ENCODE measurements at places on chromosomes 2 and 18.

DNA sequence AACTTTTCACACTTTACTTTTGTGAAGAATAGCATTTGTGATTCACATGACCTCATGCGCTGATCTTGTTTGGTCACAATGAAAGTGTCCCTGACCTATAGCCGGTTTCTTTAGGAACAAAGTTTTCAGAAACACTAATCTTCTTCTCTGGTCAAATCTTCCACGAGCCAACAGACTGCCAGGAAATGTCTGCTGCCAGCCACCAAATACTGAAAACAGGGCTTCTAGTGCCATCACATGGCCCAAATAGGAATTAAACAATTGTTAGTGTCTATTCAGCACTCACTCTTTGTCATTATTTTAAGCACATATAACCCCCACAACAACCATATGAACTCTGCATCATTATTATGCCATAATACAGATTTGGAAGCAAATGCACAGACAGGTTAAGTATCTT lies 286.5 kb upstream of the SYT4 start:
- H3K27me3 ChIP-seq: no peaks in the 10 kb centered on the region
- no peaks in the 10 kb centered on the region for H3K36me3 ChIP-seq
- no peak overlapping the region for H3K4me3 ChIP-seq
- H3K4me1 ChIP-seq: no peaks in the 10 kb centered on the region
- no peak overlapping the region for H3K27ac ChIP-seq
- DNase-seq: no peak

GRCh38 chr2:30310955-30311354 lies 79.6 kb downstream of the LBH start:
- H3K4me1 ChIP-seq: no peaks in the 10 kb centered on the region
- no peak overlapping the region for H3K27ac ChIP-seq
- H3K36me3 ChIP-seq: no peaks in the 10 kb centered on the region
- no peaks in the 10 kb centered on the region for H3K27me3 ChIP-seq
- H3K4me3 ChIP-seq: no peak overlapping the region
- no peak for DNase-seq

DNA sequence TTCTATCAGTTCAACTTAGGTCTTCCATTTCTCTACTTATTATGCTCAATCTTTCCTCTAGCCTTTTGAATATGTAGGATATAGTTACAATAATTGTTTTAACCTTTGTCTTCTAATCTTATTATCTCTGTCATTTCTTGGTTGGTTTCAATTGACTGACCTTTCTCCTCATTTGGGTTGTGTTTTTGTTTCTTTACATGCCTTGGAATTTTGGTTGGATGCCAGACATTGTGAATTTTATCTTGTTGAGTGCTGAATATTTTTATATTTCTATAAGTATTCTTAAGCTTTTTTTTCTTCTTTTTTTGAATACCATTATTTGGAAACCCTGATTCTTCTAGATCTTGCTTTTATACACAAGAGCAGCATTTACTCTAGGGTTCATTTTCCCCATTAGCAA lies 30.7 kb upstream of the TMEM247 start:
- no peak for DNase-seq
- H3K36me3 ChIP-seq: no peaks in the 10 kb centered on the region
- H3K27ac ChIP-seq: no peak overlapping the region
- H3K27me3 ChIP-seq: no peaks in the 10 kb centered on the region

- H3K4me1 ChIP-seq: no peaks in the 10 kb centered on the region
- DNase-seq: no peak
- no peaks in the 10 kb centered on the region for H3K27me3 ChIP-seq
- no peak overlapping the region for H3K27ac ChIP-seq
- H3K4me3 ChIP-seq: no peak overlapping the region
Observed at GRCh38 chr2:5074733-5075132, 617.5 kb upstream of the SOX11 start.

GRCh38 chr2:96985181-96985945 lies 1.0 kb downstream of the FAM178B start:
- no peak overlapping the region for H3K27ac ChIP-seq
- DNase-seq: no peak
- no peaks in the 10 kb centered on the region for H3K36me3 ChIP-seq
- H3K27me3 ChIP-seq: no peaks in the 10 kb centered on the region
- H3K4me1 ChIP-seq: no peaks in the 10 kb centered on the region

DNA sequence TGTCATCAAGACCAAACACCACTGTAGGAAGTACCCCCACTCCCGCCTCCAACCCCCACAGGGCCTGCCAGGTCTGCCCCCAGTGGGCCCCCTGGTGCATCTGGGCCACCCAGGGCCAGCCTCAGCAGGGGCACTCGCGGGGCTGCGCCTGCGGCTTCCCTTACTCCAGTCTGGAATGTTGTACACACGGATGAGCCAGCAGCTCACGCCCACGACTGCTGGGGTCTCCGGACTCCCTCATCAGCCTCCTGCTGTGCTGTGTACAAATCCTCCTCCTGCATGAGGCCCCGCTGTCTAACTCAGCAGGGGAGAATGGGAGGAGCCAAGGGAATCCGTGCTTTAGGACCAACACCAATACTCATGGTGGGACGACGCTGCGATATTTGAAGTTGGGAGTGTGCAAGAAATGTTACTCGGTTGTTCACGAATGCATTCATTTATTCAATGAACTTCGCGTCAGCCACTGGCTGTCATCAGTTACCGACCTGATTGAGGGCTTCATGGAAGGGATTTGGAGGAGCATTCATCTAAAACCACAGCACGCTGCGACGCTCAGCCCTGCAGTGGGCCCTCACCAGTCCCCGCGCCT lies 654 bp upstream of the ASB1 start:
- no peaks in the 10 kb centered on the region for H3K27me3 ChIP-seq
- H3K36me3 ChIP-seq: no peaks in the 10 kb centered on the region
- H3K4me3 ChIP-seq: peak overlapping the region; percentile 90
- no peak for DNase-seq

GRCh38 chr2:134549104-134549503 lies 169.7 kb downstream of the TMEM163 start:
- H3K27me3 ChIP-seq: no peaks in the 10 kb centered on the region
- no peak overlapping the region for H3K4me3 ChIP-seq
- no peak for DNase-seq
- no peak overlapping the region for H3K27ac ChIP-seq

DNA sequence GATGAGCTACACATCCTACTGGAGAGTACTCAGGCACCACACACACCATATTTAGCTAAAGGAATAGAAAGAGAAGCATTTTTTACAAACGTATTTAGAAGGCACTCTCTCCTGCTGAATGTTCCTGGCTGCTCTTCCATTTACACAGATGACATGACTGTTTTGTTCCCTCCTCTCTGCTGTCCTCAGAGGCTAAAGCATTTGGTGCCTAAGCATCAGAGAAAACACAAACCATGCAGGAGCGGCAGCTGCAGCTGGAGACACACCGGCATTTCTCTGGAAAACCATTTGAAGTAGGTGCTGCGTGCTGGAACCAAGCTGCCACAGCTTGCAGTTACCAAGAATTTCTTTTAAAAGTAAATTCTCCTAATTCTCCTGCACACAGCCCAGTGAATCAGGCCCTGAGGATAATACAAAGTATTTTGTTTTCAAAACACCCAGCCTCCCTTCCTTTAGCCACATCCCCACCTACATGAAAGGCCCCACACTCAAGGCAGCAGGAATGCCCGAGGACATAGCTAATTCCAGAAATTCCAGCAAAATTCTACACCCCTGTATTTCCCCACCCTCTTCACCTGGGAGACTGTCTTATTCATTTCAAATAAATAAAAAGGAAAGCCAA lies 488.9 kb upstream of the SOX11 start:
- H3K4me1 ChIP-seq: no peaks in the 10 kb centered on the region
- H3K27me3 ChIP-seq: no peaks in the 10 kb centered on the region
- no peak overlapping the region for H3K4me3 ChIP-seq

GRCh38 chr2:147525819-147526489 lies 318.9 kb upstream of the ACVR2A start:
- H3K27me3 ChIP-seq: no peaks in the 10 kb centered on the region
- no peak for DNase-seq
- no peaks in the 10 kb centered on the region for H3K4me1 ChIP-seq
- no peak overlapping the region for H3K4me3 ChIP-seq
- no peak overlapping the region for H3K27ac ChIP-seq

GRCh38 chr2:215691346-215691745 lies 255.5 kb upstream of the FN1 start:
- no peaks in the 10 kb centered on the region for H3K36me3 ChIP-seq
- peaks cover 8% of the 10 kb centered on the region for H3K4me1 ChIP-seq
- H3K27ac ChIP-seq: no peak overlapping the region
- H3K4me3 ChIP-seq: no peak overlapping the region
- no peaks in the 10 kb centered on the region for H3K27me3 ChIP-seq

DNA sequence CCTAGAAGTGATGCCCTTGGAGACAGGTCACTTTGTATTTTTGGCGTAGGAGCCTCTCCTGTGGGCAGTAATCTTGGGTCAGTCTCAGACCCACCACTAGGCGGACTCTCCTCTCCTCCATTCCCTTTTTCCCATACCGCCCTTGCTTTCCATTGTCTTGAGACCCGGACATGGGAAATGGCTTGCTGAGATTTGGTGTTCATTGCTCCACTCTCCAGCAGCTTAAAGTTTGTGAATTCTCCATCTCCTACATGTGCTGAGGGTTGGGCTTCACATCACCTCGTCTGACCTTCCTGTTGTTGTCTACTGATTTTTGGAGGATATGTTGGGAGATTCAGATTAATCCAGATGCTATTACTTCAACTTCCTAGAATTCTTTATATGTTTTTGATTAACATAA lies 159.2 kb upstream of the RAB12 start:
- no peak overlapping the region for H3K4me3 ChIP-seq
- no peaks in the 10 kb centered on the region for H3K36me3 ChIP-seq
- no peak for DNase-seq

- H3K36me3 ChIP-seq: no peaks in the 10 kb centered on the region
- H3K4me3 ChIP-seq: no peak overlapping the region
- H3K4me1 ChIP-seq: no peaks in the 10 kb centered on the region
Observed at GRCh38 chr2:67006373-67006960, 390.7 kb upstream of the ETAA1 start.

DNA sequence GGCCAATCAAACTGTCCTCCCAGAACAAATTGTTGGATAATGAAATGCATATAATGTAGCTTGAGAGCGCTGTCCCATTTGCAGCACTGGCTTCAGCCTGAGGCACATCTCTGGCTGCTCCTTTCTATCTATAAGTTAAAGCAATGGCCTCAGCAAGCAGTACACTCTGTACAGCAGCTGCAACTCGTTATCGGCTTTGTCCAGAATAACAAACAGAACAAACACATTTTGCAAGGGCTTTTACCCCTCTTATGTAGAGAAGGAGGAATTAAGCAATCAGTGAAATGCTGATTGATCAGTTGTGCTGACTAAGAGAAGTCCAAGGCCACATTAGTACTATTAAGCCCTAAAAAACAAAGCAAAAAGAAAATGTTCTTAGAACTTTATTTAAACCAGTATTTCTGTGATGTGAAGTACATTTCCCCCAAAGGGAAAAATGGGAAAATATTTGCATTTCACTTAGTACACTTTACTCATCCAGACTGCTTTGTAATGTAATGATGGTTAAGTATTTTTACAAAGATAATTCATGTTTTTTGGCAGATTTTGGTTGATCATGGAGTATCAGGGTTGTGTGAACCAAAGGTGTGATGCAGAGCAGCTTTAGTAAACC lies 15.0 kb upstream of the CPS1 start:
- no peak for DNase-seq
- H3K4me1 ChIP-seq: no peaks in the 10 kb centered on the region

GRCh38 chr2:52658598-52658997 lies 1109.0 kb upstream of the CHAC2 start:
- no peak overlapping the region for H3K27ac ChIP-seq
- H3K36me3 ChIP-seq: no peaks in the 10 kb centered on the region
- no peaks in the 10 kb centered on the region for H3K4me1 ChIP-seq
- DNase-seq: no peak
- H3K27me3 ChIP-seq: no peaks in the 10 kb centered on the region

GRCh38 chr2:138727956-138728355 lies 52.2 kb downstream of the NXPH2 start:
- H3K27ac ChIP-seq: no peak overlapping the region
- DNase-seq: no peak
- no peak overlapping the region for H3K4me3 ChIP-seq

DNA sequence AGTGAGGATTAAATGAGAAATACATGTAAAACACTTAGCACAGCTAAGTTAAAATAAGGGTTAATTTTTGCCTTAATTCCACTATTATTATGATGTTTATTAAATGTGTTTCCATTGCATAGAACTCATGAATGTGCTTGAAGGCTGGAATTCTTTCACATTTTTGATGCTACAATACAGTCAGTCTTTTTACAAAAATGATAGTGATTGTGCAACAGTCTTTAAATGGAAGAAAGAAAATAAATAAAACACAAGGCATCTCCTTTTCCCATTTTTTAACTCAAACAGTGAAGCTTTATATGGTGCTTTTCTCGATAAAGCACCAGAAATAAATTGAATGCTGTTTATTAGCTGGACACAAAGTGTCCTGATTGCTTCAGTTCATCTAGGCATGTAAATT lies 123.9 kb downstream of the MAP2 start:
- DNase-seq: no peak
- H3K4me1 ChIP-seq: no peaks in the 10 kb centered on the region
- no peaks in the 10 kb centered on the region for H3K36me3 ChIP-seq
- H3K4me3 ChIP-seq: no peak overlapping the region
- H3K27me3 ChIP-seq: no peaks in the 10 kb centered on the region
- no peak overlapping the region for H3K27ac ChIP-seq

DNA sequence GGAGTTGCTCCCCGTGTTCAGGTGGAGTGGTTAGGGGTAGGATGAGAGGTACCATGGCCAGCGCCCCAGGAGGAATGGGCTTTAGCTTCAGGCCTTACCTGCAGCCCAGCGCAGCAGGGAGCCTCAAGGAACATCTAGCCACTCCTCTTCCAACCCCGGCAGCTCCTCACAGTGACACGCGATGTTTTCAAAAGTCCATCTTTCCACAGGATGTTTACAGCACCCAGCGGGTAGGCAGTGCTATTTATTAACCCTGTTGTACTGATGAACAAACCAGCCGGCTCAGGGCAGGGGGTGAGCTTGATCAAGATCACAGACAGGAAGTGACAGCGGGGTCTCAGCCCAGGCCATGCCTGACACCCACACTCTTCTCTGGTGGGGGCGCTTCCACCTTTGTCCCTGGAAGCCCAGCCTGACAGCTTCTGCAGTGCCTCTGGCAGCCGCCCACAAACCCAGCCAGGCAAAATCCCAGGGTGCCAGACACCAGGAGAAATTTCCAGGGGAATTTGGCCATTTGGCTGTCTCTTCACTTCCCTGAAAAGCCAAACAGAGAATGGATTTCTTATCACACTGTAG lies 18.4 kb upstream of the PRLH start:
- no peak for DNase-seq
- no peak overlapping the region for H3K27ac ChIP-seq
- no peaks in the 10 kb centered on the region for H3K27me3 ChIP-seq
- H3K4me1 ChIP-seq: no peaks in the 10 kb centered on the region
- no peaks in the 10 kb centered on the region for H3K36me3 ChIP-seq

- DNase-seq: no peak
- no peaks in the 10 kb centered on the region for H3K27me3 ChIP-seq
- H3K4me3 ChIP-seq: no peak overlapping the region
- no peak overlapping the region for H3K27ac ChIP-seq
- H3K36me3 ChIP-seq: no peaks in the 10 kb centered on the region
Observed at GRCh38 chr2:140465301-140465700, 1665.5 kb downstream of the LRP1B start.

All from ovary (tissue), 10 donors.